ENCODE measurements at places on chromosomes 16 and 17.
A peak's percentile ranks its signal among the peaks of the same experiment; 100 is the strongest.

DNA sequence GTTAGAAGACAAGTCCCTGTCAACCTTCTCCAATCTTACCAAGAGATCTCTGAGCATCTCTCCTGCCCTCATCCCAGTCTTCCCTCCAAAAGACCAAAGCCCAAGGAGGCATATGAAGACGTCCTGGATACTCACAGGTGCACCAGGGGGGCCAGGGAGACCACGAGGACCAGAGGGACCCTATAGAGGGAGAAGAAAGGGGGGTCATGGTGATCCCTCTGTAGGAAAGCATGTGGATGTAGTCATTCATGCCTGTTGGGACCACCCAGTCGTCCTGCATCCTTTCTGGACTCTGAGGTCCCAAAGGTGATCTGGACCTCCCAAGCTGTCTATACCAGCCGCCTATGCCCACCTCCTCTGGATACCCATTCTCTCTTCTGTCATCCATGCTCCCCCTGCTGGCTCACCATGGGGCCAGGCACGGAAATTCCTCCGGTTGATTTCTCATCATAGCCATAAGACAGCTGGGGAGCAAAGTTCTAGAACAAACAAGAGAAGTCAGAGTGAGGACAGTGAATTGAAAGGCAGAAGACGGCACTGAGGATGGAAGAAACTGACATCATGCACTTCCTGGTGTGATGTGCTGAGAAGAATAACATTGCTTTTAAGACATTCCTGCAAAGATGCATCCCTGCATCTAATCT is 3.3 kb downstream of the COL1A1 start:
- peak; percentile 46 for DNase-seq

DNA sequence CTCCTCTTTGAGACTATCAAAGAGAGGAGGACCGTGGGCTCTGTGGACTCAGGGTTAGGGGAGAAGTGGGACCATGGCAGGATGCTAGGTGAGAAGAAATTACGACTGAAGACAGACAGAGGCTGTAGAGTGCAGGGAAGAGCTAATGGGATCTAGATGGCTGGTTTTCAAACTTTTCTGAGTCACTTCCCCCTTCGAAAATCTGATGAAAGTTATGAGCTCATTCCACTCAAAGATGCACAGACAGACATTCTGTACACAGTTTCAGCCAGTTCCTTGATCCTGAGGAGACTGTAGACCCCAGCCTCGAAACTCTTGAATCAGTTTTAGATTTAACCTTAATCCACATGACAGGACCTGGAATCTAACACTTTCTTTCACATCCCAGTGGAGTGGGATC is 40.7 kb downstream of the RGS9 start:
- no peak for DNase-seq

DNA sequence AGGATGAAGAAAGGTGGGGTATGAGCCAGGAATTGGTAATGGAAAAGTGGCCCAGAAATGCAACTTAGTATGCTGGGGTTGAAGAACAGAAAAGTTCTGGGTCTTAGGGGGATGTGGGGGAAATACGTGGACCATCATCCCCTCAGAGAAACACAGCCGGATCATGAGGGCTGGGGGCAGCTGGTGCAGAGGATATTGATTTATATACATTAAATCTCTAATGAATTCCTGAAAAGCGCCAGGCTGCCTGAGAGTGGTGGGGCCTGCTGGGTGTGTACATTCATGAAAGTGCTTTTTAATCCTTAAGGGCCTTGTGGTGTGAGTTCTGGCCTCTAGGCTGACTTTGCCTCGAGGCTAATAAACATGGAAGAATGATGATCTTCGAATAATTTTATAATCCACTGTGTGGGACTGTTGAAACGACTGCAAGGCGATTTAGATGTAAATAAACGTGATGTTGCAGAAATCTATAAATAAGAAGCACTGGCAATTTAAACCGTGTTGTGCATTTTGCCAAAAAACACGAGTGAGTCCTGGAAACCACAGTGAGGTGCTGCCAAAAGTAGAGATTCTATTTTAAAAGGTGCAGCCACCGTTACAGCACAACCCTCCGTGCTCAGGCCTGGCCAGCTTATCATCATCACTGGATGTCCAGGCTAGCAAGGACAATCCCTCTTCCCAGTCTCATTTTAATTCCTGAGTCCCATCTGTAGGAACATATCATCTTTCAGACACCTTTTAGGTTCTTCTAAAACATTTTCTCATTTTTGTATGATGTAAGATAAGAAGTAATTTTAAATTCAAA is 32.1 kb downstream of the PRKAR1A start:
- no peak for DNase-seq

DNA sequence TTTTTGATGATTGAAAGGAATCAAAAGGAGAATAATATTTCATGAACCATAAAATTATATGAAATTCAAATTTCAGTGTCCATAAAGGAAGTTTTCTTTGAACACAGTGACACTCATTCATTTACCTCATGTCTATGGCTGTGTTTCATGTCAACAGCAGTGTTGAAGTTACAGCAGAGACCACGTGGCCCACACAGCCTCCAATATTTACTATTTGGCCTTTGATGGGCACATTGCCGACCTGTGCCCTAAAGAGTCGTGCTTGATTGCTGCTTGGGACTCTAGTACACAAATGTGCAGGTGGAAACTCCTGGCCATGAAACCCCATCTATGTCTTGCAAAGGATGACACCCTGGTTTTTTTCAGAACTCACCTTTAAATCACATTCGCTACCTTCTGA is 57.0 kb downstream of the CES1 start:
- DNase-seq, result no peak

- DNase-seq, result no peak
These were observed 393.1 kb downstream of the CNTNAP4 start for GRCh38 chr16:76670125-76670857.
